ENCODE measurements at places on chromosomes 1 and 21.

GRCh38 chr1:53324321-53324720 is 3.5 kb downstream of the LRP8 start:
- DNase-seq = no peak

DNA sequence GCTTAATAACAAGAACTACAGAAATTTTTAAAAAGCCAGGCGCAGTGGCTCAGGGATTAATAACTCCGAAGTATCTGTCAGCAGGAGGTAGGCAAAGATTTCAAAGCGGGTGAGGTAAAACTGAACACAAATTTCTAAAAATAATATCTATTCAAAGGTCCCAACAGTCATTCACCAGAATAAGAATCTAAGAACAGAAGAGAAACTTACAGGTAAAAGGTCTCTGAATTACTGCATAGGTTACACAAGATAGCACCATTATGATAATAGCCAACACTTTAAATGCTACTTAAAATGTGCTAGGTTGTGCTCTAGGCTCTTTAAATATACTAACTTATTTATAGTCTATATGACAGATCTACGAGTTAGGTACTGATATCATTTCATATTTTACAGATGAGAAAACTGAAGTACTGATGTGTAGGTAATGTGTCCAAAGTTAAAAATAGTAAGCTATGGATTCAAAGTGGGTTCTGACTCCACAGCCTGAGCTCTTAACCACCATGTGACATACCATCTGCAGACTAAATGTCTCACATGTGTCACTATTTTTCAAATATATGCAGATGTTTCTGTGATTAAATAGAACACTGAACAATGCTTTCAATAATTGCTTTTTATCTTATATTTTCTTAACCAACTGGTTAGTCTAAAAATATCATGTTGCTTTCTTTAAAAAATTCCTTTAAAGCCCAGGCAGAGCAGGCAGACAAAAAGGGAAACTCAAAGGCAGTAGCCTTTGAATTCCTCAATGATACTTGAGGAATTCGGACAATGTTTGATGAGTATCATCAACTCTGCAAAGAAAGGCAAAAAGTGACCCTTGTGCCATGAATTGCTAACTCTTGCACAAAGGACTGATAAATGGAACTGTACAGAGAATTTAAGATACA is 80.5 kb upstream of the TTC39A start:
- no peak for DNase-seq

DNA sequence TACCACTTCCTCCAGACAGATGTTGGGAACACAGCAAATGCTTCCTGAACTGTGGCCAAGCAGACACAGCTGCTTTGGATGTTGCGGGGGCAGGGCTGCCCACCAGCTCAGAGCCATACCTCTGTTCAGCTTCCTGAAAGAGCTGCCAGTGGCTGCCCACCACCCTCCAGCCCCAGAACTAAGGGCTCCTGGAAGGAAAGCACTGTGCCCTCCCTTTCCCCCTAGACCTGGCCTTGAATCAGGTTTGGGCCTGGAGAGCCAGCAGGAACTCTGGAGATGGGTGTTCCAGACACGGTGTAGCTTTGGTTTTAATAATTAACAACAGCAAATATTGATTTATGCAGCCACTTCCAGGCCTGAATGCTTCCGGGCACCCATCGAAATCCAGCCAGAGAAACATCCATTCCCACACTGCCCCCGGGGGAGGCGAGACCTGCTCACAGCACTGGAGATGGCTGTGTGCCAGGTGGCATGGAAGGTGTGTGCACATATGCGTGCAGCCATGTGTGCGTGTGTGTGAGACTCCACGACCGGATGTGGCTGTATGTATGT is 45.7 kb downstream of the RAP1GAP start:
- DNase-seq = no peak

DNA sequence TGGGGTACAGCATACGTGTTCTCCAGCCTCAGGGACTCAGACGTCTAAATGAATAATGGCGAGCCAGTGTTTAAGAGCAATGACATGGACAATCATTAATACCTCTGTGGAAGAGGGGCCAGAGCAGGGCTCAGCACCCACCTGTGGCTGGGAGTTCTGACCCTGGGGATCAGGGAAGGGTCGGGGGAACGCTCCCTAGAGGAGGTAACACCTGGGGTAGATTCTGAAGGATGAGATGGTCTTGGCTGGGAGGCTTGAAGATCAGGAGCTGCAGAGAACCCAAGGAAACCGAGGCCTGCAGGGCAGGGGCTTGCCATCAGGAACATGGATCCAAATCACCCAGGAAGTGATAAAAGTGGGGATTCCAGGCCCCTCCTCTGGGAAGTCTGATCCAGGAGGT is 138.2 kb upstream of the RUNX3 start:
- no peak for DNase-seq

DNA sequence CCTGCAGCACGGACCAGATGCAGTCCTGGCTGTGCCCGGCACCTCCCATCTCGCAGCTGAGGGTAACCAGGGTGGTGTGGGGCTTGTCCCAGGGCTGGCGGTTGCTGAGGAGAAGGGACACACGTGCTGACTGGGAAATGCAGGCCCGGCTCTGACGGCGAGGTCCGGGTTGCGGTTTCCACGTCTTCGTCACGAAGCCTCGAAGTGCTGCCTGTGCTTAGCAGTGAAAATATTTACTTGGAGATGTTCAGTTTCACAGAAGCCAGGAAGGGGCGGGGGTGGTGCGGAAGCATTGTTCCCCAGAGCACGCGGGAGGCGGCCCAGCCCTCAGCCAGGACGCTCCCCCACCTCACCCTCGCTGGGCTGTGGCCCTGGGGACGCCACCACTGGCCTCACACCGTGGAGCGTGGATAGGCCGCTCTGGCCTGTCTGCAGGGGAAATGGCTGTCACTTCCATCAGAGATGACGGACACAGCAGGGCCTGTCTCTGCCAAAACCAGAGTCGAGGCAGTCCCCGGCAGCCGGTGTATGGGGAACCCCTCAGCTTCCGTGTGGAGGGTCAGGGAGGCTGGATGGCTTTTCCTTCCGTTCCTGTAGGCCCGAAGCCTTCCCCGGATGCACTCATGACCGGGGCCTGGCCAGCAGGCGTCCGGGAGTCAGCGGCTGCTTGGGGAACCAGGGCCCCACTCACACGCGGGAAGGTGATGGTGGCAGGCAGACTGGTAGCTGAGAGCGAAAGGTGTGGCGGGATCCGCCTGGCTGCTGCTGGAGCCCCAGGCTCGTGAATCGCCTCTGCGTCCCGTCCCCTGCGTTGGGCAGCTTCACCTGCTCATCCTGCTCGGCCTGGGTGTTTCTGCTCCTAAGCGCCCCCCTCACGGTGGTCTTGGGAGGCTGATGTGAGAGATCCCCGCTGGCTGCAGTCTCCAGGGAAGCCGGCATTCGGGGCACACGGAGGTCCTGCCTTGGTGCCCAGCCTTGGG is 14.7 kb upstream of the POFUT2 start:
- peak; percentile 83 for DNase-seq

- no peak for DNase-seq
Observed at GRCh38 chr1:185409763-185410528, 92.9 kb upstream of the IVNS1ABP start.

DNA sequence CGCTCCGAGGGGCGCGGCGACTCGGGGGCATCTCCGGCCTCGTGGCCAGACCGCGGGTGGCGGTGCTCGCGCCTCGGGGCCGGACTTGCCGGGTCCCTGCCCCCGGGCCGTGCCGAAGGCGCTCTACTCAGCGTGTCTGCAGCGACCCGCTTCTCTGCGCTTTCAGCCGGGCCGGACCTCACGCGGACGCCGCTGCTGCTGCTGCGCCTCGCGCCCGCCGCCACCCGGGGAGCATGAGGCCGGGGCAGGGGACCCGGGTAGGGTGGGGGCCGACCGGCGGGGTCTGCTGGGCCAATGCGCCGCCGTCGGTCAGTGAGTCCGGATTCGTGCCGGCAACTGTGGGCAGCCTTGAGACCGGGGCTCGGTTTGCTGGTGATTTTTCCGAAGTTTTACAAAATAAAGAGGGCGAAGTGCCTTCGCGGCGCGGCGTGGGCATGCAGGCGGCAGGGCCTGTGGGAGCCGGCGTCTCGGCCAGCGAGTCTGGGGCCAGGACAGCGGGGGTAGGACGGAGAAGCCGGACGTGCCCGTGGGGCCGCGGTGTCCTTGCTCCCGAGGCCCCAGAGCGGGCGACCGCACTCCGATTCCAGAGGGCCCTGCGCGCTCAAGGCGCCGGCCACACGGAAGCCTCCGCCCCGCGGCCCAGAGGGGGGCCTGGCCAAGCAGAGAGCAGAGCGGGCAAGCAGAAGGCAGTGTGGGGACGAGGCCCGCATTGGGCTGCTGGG is 749 bp downstream of the FAM163A start:
- DNase-seq = no peak

DNA sequence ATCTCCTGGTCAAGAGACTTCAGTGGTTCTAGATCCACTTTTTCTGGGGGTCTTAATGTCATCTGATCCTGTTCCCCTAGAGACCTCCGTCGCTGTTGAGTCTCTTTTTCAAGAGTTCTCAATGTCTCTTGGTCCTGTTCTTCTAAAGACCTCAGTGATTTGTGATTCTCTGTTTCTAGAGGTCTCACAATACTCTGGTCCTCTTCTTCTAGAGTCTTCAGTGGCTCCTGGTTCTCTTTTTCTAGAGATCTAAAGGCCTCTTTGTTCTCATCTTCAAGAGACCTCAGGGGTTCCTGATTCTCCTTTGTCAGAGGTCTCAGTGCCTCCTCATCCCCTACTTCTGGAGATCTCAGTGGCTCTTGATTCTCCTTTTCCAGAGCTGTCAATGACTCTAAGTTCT is 5.4 kb downstream of the NES start:
- DNase-seq = no peak

- DNase-seq = no peak
Observed at GRCh38 chr21:16324630-16325029, 594.8 kb downstream of the USP25 start.

DNA sequence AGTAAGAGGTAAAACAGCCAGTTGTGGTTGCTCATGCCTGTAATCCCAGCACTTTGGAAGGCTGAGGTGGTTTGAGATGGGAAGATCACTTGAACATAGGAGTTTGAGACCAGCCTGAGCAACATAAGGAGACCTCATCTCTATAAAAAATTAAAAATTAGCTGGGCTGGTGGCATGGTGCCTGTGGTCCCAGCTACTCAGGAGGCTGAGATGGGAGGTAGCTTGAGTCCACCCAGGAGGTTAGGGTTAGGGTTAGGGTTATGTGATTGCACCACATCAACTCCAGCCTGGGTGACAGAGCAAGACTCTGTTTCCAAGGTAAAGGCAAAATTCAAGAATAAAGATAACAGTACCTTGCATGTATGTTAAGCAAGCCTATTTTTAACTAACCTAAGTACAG is 3.5 kb downstream of the SAMSN1 start:
- DNase-seq = no peak

- peak; percentile 71 for DNase-seq
Observed at GRCh38 chr1:160006312-160006940, 25.4 kb downstream of the PIGM start.

GRCh38 chr1:84995484-84996334 is 1.2 kb downstream of the MCOLN2 start:
- DNase-seq = no peak

DNA sequence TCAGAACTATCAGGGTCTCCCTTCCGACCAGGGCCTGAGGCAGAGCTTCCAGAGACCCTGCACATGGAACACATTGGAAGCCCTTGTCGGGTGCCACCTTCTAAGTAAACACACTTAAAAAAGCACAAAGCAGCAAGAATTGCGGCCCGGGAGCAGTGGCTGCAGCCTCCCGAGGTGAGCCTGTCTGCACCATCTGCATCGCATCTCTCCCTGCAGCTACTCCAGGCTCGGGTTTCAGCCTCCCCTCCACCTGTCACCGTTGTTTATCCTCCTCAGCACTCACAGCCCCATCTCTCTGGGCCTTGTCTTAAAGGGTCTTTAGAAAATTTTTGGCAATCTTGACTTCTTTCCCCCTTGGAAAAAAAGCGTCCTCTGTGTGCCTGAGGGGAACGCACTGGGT is 95.1 kb upstream of the ARHGEF16 start:
- no peak for DNase-seq

DNA sequence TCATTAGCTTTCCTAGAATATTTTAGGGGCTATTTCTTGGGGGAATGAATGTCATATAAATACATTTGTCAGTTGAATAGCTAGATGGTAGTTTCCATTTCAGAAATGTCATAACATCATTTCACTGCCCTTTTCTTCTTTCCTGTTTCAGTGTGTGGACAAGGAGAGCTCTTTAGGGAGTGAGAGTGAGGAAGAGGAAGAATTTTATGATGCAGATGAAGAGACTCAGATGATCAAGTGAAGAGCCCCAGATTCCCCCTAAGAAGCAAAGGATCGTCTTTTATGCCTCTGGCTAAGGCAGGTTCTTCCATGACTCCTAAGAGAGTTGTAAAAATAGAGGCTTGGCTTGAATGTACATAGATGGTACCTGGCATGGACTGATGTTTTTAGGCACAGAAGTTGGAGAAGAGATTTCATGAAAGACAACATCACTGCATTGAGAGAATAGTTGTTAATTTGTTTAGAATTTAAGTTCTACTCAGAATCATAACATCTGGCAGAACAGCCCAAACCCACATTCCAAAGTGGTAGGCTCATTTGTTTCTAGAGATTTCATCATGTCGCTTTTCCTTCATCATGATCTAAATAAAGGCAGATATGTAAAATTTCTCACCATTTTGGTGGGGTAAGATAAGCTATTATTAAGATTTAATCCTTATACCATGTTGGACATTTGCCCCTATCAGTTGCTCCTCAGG is 44.2 kb upstream of the MAB21L3 start:
- no peak for DNase-seq

GRCh38 chr1:87007323-87007722 is 92.9 kb downstream of the HS2ST1 start:
- DNase-seq = no peak

- DNase-seq = no peak
Observed at GRCh38 chr1:98884864-98885263, 119.8 kb downstream of the PLPPR5 start.

DNA sequence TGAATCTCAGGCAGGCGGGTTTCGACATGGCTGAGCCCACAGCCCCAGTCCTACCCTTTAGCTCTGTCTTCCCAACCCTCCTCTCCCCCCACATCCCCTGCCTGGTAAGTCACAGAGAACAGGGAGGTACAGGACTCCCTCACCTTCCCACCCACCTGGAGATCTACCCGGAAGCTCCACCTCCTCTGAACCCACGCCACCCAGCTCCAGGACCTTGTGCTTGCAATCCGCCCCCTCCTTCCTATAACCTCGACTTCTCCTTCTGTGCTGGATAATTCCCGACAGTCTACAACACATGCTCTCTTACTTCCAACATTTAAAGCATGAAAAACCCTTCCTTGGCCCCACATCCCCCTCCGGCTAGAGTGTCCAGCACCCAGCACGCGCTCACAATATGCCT is 22.3 kb downstream of the KIF17 start:
- DNase-seq = no peak

Data from CD4-positive, alpha-beta T cell (primary cell).